GM20000 (cell line): ENCODE measurements at places on chromosomes 3 and 15.

DNA sequence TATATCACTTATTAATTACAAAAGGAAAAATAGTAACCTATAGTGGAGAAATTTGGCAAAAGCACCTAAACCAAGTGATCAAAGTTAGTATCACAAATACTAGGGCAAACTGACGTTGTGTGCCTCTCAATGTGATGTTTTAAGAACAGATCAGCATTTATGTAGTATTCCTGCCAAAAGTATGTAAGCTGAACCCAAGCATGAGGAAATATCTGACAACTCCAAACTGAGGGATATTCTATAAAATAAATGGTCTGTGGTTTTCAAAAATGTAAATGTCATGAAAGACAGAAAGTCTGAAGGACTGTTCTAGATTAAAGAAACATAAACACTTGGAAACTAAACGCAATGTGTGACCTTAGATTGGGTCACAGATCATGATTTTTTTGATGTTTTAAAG lies 34.3 kb upstream of the PIK3CA start:
- no peak for DNase-seq

GRCh38 chr3:43294975-43295374 lies 8.6 kb downstream of the SNRK start:
- no peak for DNase-seq

GRCh38 chr3:117553461-117553860 lies 843.9 kb downstream of the TUSC7 start:
- DNase-seq, result no peak

DNA sequence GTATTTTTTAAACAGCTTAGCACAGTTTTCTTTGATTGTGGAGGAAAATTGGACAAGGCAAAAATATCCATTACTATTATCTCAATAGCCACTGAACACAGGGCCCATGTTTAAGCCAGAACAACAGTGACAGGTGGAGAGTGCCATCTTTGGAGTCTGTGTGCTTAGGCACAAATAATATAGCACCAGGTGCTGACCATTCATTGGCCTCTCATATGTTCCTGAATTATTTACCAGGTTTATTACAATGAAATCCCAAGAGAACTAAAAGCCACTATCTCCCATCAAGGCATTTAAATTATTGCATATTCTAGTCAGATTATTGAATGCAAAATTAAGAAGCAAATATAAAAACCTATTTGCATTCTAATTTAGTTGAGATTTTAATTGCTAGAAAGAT lies 39.6 kb downstream of the GPR156 start:
- DNase-seq, result no peak

DNA sequence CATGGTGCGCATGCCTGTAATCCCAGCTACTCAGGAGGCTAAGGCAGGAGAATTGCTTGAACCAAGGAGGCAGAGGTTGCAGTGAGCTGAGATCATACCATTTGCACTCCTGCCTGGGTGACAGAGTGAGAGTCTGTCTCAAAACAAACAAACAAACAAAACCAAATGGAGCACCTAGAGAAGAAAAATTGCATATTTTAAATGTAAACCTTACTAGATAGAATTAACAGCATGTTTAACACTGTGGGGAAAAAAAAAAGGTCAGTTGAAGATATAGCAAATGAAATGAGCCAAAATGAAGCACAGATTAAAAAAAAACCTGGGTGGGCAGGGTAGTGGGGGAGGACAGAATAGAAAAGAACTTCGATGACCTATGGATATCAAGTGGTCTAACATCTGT lies 7.3 kb downstream of the PPP1R14D start:
- DNase-seq, result no peak

DNA sequence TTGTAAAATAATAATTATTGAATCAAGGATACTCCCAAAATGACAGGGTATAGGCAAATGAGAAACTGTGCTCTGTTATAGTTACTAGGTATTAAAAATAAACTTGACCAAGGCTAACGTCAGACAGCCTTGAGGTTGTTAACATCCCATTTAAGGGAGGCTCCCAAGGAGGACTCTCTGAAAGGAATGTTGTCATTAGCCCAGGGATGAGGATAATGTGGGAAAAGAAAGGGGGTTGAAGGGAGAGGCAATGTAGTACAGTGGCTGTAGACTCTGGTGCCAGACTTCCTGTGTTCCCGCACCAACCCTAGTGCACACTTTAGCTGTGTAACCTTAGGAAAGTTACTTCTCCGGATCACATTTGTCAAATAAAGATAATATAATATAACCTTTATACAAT lies 47.0 kb upstream of the RARB start:
- DNase-seq, result no peak

DNA sequence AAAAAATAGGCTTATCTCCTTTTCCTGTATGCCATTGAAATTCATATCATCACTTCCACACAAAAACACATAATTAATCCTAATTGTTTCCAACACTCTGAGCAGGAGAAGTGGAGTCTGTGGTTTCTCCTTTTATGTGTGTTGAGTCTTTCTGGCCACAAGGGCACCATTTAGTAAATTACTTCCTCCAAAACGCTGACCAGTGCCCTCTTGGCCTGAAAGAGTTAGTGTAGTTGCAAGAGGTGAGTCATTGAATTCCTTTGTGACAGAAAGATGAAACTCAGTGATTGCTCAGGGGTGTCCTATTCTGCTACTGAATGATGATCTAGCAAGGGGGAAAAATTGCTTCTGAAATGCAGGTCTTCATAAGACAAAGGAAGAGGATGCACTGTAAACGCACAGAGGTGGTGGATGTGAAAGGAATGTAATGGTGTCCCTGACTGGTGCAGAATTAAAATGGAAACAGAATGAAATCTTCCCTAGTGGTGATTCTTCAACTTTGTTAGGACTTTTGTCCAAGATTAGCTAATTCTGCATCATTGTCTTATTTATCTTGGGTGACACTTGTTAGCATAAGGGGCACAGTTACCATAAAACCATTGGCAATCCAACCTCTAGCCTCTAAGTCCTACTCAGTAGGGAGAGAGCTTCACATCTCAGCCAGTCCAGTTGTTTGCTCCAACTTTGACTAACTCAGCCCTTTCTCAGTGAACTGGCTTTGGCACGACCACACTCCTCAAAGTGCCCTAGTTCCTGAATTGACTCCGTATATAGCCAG lies 208.4 kb upstream of the NANOGP8 start:
- no peak for DNase-seq
